ENCODE measurements at places on chromosomes 1 and 21.

DNA sequence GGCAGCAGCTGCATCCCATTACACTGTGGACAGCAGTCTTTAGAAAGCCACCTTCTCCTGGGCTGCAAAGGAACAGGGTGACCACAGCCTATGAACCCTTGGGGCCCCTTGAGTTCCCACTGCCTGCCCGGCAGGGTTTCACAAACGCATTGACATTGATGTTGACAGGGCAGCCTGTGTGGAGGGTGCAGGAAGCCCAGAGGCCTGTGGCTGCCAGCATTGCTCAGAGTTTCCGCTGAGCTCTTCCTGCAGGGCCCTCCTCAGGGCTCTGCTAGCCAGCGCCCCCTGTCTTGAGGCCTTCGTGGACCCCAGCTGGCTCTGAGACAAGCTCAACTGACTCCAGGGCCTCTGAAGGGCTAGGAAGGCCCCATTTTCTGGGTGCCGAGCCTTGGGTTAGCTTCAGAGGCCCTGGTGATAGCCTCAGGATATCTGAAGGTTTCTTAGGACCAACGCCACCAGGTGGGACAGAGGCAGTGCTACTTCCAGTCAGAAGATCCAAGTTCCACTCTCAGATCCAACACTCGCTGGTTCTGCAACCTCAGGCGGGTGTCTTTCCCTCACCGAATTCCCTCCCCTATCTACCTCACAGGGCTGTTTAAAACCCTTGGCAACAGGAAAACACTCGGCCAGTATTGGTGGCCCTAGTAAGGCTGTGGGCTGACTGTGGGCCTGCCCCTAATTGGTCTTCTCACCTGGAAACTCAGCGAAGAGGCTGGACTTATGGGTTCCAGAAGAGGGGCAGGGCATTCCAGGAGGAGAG lies 27.2 kb upstream of the EPS8L3 start:
- DNase-seq = peak; percentile 77

- no peak for DNase-seq
Measured at GRCh38 chr1:15609631-15610030, 7.6 kb upstream of the DDI2 start.

DNA sequence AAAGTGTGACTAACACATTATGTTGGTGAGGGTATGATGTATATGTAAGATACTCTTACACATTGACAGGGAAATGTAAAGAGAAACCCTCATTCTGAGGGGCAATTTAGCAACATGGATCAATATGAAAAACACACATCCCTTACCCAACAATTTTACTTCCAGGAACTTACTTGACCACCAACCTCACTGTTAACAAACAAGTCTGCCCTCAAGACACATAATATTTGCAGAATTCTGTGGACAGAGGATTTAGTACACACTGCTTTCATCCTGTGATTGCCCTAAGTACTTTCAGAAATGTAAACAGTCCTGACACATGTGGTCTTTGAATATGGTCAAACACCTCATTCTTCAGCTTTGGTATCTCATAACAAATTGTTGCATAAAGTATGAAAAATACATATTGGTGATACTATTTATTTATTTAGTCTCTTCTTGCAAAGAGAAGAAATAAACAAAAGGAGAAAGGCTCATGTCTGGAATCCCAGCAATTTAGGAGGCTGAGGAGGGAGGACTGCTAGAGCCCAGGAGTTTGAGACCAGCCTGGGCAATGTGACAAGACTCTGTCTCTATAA lies 6.9 kb downstream of the USP48 start:
- no peak for DNase-seq

- no peak for DNase-seq
Measured at GRCh38 chr1:25744140-25744581, 55.8 kb upstream of the SELENON start.

GRCh38 chr1:169879034-169879840 lies 14.5 kb downstream of the SCYL3 start:
- DNase-seq = no peak

- DNase-seq = no peak
Measured at GRCh38 chr1:228786361-228787129, 51.3 kb downstream of the RHOU start.

- no peak for DNase-seq
Measured at GRCh38 chr1:198449261-198449660, 91.2 kb downstream of the ATP6V1G3 start.

- DNase-seq = no peak
Measured at GRCh38 chr21:37828556-37828955, 87.7 kb downstream of the KCNJ6 start.

GRCh38 chr1:199898654-199899053 lies 128.9 kb upstream of the NR5A2 start:
- no peak for DNase-seq

DNA sequence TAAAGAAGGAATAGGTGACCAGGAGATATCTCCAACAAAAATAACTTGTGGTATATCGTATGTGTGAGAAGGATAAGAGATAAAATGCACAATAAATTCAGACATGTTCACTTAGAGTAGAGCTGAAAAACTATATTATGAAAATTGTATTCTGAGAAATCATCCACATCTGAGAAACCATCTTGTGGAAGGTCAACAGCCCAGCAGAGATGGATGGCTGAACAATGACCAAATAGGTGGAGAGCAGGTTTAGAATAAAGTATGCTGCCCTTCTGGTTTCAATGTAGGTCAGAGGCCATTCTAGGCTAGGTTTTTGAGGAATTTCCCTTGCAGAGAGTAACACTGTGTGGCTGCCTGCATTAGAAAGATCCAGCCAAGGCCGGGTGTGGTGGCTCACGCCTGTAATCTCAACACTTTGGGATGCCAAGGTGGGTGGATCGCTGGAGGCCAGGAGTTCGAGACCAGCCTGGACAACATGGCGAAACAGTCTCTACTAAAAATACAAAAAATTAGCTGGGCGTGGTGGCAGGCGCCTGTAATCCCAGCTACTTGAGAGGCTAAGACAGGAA lies 8.8 kb upstream of the UAP1 start:
- DNase-seq = no peak

DNA sequence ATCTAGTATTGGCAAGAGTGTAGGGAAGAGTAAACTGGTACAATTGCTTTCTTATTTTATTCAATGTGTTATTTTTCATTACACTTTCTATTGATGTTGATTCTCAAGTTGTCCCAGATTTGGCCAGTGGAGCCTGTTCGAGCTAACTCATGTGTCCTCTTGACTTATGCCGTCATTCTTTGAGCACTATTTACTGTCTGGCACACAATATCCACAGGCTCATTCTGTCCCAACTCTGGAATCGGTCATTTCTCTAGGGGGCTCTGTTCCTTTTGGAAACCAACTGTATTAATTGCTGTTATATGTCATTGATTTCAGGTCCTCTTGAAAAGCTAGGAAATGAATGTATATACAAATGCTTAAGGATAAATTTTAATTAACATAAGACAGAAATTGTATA lies 22.4 kb upstream of the SFPQ start:
- no peak for DNase-seq

DNA sequence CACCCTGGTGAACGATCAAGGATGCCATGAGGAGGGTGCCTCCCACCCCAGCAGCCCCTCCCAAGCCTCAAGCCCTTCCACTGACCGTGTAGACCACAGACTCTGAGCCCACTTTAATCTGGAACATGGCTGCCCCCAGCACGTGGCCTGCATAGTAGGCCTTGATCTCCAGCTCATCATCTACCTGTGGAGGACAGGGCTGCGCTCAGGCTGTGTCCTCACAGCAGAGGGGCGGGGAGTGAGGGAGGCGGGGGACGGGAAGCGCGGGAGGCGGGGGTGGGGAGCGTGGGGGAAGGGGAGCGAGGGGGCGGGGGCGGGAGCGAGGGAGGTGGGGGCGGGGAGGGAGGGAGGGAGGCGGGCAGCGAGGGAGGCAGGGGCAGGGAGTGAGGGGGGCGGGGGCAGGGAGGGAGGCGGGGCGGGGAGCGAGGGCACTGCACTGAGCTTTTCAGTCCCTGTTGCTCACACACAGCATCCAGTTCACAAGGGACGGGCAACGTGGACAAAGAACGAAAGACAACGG lies 7.1 kb downstream of the PUSL1 start:
- no peak for DNase-seq

GRCh38 chr1:66333466-66334199 lies 200.3 kb upstream of the SGIP1 start:
- DNase-seq = peak; percentile 51

GRCh38 chr1:32695098-32695904 lies 7.3 kb downstream of the SYNC start:
- peak; percentile 25 for DNase-seq

DNA sequence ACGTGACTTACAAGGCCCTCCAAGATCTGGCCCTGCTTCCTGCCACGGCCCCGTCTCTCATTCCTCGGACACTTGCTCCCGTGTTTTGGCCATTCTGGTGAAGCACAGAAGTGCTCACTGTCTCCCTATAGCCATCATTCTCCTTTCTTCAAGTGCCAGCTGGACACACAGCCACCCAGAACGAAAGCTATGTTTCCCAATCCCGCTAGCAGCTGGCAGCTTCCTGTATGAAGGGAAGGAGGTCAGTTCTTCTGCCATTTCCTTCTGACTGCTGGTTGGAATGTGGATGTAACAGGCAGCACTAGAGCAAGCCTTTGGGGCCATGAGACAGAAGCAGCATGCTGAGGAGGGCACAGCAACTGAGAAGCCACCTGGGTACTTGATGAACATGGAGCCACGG lies 82.8 kb downstream of the TGFBR3 start:
- no peak for DNase-seq

DNA sequence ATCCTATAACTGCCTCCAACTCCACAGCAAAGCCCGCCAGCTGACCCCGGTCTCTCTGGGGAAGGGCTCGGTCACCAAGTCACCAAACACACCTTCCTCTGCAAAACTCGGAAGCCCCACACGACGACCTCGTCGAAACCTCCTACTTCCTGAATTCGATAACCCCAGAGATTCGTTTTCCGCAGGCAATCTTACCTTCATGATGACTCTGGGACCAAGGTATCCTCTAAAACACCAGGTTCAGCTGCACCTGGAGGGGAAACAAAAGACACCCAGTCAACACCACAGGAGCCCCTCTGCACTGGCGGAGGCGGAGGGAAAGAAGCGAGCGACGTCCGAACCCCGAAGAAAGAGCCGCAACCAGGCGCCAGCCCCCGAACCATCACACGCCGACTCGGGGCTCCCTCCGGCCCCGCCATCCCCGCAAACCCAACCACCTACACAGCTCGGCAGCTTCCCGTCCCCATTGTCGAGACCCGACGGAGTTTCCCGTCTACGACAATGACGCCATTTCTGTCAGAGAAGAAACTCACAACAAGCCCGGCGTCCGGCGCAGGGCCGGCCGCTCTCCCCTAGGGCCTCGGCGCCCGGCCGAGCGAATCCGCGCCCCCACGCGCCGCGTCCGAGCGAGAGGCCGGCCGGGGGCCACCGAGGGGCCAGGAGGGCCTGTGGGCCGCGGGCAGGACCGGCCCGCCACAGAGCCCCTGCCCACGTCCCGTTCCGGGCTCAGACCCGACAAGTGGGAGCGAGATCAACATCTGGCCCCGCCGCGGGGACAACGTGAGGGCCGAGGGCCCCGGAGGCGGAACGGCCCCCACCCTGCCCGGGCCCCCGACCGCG lies 1.0 kb downstream of the ARID4B start:
- peak; percentile 65 for DNase-seq

GRCh38 chr21:38392661-38393060 lies 105.6 kb downstream of the ERG start:
- no peak for DNase-seq
